Pons (tissue), 1 donor: ENCODE measurements at places on chromosomes 16 and 17.

DNA sequence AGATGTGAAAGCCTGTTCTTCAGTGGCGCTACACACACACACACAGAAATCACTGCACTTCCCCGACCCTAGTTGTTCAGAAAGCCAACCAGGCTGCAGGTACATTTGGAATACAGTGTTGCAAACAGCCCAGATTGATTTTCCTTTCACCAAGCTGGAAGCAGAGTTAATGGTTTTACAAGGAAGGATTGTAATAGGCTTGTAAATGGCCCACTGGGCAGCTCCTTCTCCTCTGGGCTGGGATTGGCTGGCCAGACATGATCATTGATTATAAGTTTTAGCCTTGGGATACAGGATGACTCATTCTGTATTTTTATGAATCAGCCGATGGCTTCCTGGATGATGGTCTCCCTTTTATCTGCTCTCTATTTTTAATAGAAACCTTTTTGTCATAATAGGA, 2.5 kb downstream of the VAT1L start:
- DNase-seq, result no peak

DNA sequence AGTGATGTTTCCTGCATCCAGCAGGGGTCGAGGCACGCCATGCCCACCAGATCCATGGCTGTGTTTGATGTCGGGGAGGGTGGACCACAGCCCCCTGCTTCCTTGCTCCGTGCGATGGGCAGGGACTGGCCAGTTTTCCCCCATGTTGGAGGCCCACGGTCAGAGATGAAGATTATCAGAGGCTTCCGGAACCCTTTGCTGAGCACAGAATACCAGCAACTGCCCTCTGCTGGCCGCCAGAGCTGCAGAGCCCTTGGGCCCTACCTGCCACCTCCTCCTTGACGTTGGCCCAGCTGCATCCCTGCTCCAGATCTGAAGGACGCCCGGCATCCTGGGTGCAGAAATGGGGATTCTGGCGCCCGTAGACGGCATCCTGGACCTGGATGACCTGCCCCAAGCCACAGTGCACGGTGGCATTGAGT, 23.7 kb upstream of the BCO1 start:
- DNase-seq, result no peak

DNA sequence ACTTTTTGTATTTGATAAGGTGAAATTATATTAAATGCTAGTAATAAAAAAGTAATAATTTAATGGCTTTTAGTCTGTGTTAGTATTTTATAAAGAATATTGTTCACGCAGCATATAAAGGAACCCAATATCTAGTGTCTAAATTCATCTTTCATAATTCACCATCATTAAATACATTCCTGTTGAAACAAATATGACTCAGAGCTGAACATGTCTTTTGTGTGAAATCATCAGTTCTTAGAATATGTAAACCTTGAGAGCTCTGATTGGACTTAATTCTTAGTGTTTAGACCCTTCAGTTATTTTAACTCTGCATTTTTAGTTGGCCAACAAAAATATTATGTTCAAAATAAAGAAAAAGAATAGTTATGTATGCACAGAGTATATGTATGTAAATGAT, 71.8 kb downstream of the ABHD15 start:
- no peak for DNase-seq

DNA sequence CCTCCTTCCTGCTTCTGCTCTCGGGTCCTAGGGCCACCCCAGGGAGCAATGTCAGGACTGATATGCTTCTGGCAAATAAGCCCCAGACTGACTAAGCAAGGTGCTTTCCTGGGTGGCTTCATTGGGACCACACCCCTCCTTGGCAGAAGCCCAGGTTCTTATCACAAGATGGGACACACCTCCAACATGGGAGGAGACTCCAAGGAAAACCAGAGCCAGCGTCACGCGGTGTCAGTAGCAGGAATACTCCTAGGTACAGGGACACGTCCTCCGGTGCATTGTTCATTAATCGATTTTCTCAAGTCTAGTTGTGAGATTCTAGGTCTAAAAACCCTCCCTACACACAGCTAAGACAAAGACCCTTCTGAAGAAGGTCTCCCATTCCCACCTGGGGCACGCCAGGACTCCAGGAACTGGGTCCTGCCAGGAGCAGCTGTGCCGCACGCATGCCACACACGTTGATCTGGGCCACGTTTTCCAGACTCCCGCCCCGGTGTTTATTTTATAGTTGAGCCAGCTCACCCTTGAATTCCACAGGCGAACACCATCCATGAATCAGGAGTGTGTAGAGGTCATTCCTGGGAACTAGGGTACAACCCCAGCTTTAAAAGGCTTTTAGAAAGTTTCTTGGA, 30.8 kb downstream of the FA2H start:
- no peak for DNase-seq

DNA sequence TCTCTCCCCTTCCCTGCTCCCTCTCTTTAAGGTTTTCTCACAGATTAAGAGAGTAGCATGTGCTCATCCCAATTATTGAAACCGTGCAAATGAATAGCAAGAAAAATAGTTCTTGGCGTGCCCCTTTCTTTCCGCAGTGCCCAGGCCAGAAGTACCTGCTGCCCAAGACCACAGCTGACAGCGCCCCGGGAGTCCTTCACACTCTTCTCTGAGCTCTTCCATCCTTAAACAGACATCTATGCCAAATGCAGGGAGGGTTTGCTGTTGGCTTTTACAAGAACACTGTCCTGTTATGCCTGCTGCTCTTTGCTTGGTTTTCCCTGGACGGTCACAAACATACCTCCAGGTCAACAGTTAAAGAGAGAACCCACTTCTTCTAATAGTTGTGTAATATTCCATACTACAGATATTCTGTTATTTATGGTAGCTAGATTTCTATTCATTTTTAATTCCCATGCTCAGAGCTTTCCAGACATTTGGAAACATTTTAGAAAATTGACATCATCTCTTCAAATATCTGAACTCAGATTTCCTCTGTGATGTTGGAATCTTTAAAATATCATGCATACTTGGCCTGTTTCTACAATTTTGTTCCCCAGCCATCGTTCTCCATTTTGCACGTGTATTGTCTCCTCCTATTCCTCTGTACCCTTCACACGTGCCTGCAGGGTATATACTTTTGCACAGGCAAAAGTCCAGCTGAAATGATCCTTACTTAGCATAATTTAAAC, 416.7 kb downstream of the WWOX start:
- DNase-seq, result no peak

DNA sequence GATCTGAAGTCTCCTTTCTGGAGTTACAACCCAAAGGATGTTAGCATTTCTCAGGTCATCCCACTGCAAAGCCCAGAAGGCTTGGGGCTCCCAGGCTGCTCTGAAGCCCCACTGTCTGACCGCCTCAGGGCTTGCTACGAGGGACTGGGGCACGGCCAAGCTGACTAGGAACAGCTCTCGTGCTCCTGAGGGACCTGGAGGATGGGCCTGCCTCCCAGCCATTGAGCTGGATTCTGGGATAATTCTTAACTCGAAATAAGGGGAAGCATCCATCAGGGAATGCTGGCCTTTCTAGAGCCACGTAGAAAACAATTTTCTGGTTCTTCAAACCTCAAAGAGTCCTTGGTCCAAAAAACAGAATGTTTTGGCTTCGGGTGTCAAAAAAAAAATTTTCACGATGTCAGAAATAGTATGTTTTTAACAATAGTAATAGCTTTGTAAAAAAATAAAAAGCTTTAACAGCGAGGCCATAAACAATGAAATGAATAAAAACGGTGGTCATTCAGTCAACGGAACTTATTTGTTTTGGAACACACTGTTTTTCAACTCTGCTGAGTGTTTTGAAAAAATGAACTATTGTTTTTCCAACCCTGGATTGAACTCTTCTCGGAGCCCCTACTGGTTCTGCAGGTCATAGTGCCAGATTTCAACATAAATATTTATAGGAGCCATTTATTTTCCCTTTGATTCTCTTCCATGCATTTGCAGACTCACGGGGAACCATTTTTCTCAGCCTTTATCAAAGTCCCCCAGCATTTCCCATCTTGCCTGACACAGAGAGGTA, 16.4 kb upstream of the HERPUD1 start:
- no peak for DNase-seq

DNA sequence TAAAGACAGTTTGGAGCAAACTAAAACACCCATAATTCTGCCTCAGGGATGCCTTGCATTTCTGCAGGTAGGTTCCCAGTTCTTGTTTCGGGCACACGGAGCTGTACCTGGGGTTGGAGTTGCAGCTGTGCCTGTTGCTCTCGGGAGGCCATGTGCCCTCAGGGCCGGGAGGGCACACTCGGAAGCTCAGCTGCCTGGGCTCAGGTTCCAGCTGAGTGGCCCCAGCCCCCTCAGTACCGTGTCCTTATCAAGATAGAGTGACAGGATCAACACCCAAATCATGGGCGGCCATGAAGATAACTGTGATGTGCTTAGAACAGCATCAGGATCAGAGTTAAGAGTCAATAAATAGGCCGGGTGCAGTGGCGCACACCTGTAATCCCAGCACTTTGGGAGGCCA, 107.9 kb downstream of the SNX29 start:
- DNase-seq, result no peak

DNA sequence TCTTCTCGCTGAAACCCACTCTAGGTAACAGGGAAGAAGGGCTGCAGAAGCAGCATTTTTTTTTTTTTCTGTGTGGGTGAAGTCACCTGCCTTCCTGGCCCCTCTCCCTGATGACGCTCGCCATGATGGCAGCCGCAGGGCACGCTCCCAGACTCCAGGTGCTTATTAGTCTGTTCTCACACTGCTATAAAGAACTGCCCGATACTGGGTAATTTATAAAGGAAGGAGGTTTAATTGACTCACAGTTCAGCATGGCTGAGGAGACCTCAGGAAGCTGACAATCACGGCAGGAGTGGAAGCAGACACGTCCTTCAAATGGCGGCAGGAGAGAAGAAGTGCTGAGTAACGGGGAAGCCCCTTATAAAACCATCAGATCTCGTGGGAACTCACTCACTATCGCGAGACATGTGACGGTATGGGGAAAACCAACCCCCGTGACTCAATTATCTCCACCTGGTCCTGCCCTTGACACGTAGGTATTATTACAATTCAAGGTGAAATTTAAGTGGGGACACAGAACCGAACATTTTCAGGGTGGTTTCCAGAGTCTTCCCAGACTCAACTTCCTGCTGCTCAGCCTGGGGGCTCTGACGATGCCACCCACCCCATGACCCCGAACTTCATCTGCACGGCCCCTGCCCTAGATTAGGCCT, 34.9 kb upstream of the NLRP1 start:
- DNase-seq, result no peak

DNA sequence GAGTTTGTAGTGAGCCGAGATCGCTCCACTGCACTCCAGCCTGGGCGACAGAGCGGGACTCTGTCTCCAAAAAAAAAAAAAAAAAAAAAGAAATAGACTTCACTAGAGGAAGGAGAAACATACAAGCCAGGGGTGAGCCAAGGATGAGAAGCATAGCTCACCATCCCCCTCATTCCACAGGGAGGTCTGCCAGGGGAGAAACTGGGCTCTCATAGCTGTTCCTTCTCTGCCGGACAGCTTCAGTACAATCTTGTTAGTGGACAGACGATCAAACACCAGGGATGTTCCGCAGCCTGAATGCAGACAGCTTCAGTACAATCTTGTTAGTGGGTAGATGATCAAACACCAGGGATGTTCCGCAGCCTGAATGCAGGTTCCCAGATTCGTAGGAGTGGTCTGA, 509.6 kb downstream of the CDH13 start:
- no peak for DNase-seq

DNA sequence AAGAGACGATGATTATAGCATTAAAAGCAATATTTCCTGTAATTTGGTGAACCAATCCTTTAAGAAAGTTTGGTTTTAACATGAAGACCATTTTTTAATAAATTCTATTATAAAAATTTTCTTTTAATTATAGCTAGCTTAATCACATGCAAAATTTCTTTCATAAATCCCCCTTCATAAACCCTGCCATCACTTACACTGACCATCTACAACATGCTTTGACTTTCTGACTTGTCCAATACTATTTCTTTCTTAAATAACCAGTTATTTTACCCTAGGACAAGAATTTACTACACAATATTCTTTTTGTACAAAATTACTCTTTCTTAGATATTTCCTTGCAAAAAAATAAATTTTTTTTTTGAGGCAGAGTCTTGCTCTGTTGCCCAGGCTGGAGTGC, 1334.8 kb downstream of the CDH11 start:
- DNase-seq, result no peak

- DNase-seq, result no peak
Measured at GRCh38 chr16:56303880-56304279, 112.6 kb downstream of the GNAO1 start.

DNA sequence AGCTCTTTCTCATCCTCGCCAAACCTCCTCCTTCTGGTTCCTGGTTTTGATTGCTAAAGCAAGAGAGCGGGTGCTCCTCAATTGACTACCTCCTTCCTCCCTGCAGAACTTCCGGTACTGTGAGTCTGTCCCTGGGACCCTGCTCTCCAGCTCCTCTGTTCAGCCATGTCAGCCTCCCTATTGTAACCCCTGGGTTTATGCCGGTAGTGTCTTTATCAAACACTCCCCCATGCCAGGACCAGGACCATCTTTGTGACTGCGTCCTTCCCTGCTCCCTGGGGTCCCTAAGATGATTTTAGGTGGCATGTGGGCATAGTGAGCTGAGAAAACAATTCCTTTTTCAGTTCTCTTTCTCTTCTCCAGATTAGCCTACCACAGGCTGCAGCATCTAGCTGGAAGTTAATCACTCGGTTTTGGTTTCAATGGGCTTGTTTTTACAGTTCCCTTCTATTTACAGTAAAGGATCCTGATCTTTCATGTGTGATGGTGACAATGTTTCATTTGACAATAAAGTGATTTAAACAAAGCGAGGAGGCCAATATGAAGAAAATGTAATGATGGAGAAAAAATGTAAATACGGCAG, 27.7 kb upstream of the IL21R start:
- peak; percentile 61 for DNase-seq

DNA sequence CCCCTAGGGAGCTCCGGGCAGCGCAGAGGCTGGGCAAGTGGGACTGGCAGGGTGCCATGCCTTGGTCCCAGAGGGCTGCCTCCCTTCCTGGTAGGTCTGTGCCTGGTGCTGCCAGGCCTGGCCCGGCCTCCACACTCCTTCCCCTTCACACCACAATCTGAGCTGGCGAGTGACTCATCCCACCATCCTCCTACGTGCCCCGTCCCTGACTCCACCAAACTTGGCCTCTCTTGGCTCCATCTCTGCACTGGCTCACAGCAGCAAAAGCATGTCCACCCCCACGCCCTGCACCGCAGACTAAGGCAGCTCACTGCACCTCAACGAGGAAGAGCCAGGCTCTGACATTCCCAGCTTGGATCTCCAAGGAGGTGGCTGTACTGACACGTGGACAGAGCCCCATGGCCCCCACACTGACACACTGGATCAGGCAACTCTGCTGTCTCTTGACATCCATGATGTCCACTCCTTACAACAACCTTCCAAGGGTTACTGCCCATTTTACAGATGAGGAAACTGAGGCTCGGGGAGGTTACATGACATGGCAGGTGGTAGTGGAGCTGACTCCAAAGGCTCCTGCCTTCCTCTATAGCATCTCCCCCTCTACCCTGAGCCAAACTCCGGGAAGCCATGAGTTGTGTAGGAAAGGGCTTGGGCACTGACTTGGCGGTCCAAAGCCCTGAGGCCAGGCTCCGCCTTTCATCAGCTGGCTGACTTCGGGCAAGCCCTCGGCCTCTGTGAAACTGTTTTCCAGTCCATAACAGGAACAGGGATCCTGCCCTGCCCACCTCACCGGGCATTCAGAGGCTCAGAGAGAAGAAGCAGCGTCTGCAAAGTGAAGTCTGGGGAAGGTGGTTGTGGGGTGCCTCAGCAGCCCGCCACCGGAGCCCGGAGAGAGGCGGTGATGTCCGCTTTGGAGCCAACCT, 20.1 kb upstream of the KRT19 start:
- DNase-seq, result no peak
